LHCN-M2 (cell line): ENCODE measurements at places on chromosomes 4 and X. TPM values are rescaled to one million over a fixed set of nuclear protein-coding genes. Genes with fewer than 3 reads are reported as not detected.

The C1GALT1C1 gene
- total RNA-seq, result 30.6 and 33.2 TPM in 2 replicates

GRCh38 chr4:11475871-11476270, 47.2 kb upstream of the HS3ST1 start:
- DNase-seq, result no peak

DNA sequence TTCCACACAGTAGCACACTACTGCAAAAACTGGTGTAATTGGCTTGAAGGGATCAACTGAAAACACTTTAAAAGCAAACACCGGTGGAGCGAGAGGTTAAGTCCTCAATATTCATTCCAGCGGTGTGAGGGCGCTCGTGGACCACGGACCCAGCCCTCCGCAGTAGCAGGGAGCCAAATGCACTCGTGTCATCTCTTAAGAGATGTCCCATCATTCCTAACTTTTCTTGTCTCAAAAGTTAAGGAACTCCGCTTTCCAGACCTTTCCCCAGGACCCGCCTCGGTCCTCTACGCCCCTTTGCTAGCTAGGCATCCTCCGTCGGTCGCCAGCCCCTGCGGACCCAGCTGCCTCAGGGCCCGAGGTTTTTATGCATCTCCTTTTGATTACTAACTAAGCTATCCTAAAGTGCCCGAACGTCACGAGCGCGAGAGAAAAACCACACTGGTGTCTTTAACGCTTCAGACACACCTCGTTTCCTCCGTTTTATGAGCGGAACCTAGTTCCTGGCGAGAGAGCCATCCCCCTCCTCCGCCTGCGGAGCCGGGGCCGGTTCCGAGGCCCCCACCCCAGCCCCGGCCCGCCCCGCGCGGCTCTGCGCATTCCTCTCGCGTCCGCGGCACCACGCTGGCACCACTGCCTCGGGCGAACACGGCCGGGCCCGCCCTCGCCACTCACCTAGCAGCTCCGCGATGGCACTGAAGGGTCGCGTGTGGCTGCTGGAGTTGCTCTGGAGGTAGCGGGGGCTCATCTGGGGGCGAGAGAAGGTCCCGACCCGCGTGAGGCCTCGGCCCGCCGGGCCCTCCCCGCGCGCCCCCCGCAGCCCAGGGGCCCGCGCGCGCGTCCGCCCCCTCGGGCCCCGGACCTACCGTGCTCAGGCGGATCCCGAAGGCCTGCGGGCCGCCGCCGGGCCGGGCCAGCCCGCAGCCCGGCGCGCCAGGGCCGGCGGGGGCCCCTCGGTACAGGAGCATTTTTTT, 723 bp downstream of the MORC4 start:
- peak; percentile 61 for DNase-seq

DNA sequence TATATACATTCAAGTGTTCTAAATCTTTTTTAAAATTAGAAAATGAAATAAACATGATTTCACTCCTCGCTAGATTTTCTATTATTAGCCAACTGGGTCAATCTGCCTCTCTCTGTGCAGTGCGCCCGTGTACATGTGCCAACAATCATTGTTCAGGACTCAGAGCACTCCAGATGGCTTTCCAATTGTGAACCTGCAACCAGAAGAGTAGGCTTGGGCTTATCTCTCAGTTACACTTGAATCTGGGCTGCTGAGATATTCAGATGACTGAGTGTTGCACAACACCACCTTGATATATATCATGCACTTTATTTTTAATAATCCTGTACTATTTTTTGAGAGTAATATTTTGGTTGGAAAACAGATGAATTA, 184.0 kb upstream of the FSTL5 start:
- DNase-seq, result no peak

The SLC9B1 gene
- total RNA-seq, result 0.13 and 0.52 TPM in 2 replicates

The ZNF330 gene
- total RNA-seq, result 26.2 and 30.0 TPM in 2 replicates
